Ecto neural progenitor cell (in vitro differentiated cells): ENCODE measurements at places on chromosomes 1 and 21.

DNA sequence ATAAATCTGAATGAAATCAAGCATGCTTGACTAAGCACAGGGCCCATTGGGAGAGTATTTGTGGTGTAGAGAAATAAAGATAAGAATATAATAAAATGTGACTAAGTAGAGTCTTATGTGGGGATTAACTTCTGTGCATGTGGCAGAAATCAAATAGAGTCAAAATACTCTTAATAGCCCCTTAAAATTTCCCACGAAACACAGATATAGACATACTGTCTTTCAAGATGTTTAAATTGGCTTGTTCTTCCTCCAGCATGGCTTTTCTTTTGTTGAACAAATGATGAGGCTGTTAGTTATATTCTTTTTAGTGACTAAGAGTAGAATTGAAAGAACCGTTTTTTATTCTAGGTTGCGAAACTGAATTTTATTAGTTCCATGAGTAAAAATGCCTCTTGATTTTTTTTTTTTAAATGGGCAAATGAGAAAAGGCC, 112.3 kb downstream of the RPS6KC1 start:
- no peak for DNase-seq

DNA sequence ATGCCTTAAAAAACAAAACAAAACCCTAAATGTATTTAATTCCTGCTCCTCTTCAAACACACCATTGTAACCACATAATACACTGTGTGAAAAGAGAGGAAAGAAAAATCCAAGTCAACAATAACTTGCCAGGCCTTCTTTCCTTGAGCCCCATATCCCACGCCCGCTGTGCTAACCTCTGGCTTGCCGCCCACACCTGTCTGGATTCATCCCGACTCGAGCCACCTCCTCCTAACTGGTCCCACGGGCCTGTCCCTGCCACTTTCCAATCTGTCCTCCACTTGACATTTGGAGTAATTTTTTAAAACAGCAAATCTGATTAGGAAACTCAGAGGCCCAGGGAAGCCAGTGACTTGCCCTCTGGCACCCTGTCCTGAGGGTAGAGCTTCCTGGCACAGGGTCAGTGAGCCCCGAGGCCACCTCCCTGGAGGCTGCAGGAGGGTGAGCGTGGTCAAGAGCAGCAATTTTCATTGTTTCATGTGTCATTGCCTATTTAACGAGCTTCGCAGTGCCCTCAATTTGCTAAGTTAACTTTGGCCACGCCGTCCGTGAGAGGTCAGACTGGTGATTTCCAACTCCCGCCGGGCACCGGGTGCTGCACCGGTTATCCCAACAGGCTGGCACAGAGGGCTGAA, 54.1 kb downstream of the B3GALT5 start:
- DNase-seq, result no peak

DNA sequence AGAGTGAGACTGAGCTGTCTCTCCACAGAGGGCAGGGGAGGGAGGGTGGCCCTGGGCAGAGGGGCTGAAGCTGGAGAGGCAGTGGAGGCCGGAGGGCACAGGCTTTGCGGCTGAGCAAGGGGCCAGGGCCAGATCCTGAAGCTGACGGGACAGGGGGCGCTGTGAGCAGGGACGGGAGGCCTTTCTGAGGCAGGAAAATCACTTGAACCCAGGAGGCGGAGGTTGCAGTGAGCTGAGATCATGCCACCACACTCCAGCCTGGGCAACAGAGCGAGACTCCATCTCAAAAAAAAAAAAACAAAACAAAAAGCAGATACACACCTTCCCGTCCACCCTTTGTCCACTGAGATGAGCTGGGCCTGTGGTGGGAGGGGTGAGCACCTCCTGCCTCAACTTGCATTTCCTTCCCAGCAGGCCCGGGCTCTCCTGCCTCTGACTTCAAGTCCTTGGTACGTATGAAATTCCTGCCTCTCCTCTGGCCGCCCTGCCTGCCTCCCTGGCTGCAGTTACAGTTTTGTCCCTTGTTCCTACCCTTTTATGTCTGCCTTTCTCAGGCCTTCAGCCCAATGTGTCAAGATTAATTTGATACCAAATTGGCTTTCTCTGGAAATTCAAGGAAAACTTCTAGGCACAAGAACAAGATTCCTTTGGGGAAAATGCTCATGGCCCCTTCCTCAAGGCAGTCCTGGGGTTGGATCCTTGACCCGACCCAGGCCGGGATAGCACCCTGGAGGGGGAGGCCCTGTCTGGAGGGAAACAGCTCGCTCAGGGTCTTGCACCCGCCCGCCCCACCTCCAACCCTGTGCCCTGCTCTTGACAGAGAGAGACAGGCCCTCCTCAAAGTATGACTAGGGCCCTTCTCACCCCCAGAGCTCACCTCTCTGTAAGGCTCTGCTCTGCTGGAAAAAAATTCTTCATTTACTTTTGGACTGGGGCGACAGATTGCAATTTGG, 11.2 kb upstream of the ADAMTSL4 start:
- DNase-seq, result peak; percentile 71

DNA sequence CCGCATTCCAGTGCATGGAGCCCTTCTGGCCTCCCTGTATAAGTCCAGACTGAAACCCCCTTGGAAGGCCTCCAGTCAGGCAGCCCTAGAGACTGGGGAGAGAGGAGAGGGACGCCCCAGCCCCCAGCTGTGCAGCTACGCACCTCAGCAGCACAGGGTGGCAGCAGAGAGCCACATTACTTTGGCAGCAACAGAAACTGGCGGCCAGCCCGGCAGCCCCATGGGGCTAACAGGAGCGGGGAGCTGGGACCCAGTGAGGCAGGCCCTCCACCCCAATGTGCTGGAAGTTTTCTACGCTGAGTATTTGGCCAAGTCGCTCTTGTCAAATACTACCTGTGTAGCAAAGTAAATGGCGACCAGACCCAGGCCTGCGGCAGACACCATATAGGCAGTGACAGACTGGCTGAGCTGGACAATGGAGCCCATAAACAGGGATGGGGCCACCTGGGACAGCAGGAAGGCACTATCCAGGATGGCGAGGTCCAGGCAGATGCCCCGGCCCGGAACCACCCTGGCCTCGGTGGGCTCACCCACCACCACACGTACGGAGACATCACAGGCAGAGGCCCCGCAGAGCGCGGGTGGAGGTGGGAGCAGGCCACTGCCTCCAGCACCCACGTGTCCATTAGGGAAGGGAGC, 21.2 kb downstream of the SLC45A3 start:
- peak; percentile 86 for DNase-seq
